ENCODE measurements at places on chromosomes 5 and 9.

- no peak overlapping the region for H3K27ac ChIP-seq
- DNase-seq, result no peak
- H3K36me3 ChIP-seq, result peaks cover 48% of the 10 kb centered on the region
- H3K4me1 ChIP-seq, result no peaks in the 10 kb centered on the region
- H3K4me3 ChIP-seq, result no peak overlapping the region
- H3K27me3 ChIP-seq, result no peaks in the 10 kb centered on the region
Observed at GRCh38 chr9:113598883-113599282, 135.4 kb downstream of the RGS3 start.

GRCh38 chr9:90097237-90097636 is 492.4 kb downstream of the GADD45G start:
- no peak overlapping the region for H3K27ac ChIP-seq
- H3K36me3 ChIP-seq, result no peaks in the 10 kb centered on the region
- peaks cover 23% of the 10 kb centered on the region for H3K4me1 ChIP-seq

DNA sequence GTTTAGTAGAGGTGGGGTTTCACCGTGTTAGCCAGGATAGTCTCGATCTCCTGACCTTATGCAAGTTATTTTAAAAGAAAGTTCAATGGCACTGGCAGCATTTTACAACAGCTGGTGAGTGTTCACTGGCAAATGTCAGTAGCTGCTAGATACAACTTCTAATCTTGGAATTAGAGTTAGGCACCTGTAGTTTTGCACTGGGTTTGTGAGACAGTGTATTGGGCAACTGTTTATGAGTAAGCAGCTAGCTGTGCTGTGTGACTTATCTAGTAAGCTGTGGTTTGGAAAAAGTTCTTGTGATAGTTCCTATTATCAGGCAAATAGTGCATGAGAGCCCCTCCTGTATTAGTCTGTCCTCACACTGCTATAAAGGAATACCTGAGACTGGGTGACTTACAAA is 61.5 kb downstream of the UBE2QL1 start:
- no peak overlapping the region for H3K27ac ChIP-seq
- no peaks in the 10 kb centered on the region for H3K4me1 ChIP-seq
- no peaks in the 10 kb centered on the region for H3K27me3 ChIP-seq
- no peak overlapping the region for H3K4me3 ChIP-seq
- no peaks in the 10 kb centered on the region for H3K36me3 ChIP-seq

DNA sequence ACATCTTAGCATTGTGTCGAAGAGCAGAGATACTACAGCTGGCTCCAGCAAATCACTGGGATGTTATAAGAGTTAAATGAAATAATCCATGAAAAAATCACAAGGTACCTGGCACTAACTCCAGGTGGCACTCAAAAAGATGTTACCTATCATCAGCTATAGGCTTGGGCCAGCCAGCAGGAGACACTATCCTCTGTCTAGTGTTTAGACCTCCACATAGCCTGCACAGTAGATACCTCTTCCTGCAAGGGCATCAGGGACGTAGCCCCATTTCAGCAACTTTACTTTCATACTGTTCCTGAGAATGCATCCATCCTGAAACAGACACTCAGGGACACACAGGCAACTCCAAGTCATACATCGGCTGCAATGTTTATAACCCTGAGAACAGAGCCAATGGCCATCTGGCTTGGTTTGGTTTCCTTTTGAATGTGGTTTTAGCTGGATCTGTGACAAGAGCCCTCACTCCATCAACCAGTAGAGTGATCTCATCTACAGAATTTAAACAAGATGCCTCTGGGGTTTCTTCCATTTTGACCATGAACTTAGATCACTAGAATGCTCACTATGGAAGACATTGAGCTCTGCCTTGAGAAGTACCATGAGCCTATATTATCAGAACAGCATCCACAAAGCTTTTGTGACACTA is 69.9 kb downstream of the TLE1 start:
- H3K4me3 ChIP-seq, result no peak overlapping the region
- no peaks in the 10 kb centered on the region for H3K36me3 ChIP-seq
- DNase-seq, result no peak
- no peaks in the 10 kb centered on the region for H3K4me1 ChIP-seq
- no peak overlapping the region for H3K27ac ChIP-seq

Measured in T-cell (primary cell).